ENCODE measurements at places on chromosomes 5 and 9. TPM values are rescaled to one million over a fixed set of nuclear protein-coding genes. Genes with fewer than 3 reads are reported as not detected.

DNA sequence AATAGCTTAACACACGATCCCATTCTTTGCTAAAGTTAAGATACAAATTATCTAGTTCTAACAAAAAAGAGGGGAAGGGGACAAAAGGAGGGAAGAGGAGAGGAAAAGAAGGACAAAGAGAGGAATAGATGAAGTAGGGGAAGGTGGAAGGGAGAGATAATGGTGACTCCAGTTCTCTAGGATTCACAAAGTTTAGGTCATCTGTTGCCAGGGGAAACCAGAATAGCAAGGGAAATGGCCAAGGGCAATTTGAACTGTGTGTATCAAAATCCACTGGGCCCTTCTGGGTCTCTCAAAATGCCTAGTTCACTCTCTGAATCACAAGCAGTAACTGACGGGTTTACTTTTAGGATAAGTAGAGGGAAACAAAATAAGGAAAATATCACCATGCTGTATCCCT lies 7.6 kb downstream of the SLC24A2 start:
- DNase-seq: no peak

DNA sequence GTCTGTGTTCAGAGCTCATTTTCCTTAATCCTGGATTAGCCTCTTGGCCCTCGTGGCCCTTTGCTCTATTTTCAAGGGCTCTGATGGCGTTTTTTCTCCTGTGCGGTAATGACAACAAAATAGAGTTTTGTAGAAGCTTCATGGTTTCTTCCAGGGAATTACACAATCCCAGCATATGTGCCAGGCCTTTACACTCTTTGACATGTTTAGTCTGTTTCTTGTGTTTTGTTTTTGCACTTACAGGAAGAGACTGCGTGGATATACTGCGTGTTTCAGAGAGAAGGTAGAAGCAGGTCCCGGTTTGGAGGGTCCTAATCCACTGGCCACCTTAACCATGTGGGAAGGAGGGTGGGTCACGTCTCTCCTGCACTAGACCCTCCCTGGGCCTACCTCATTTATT lies 400.2 kb upstream of the IRX4 start:
- DNase-seq: no peak

- no peak for DNase-seq
These were observed 150.8 kb upstream of the RANBP3L start for GRCh38 chr5:36452424-36453006.

Gene CNTNAP3
- not detected for total RNA-seq

DNA sequence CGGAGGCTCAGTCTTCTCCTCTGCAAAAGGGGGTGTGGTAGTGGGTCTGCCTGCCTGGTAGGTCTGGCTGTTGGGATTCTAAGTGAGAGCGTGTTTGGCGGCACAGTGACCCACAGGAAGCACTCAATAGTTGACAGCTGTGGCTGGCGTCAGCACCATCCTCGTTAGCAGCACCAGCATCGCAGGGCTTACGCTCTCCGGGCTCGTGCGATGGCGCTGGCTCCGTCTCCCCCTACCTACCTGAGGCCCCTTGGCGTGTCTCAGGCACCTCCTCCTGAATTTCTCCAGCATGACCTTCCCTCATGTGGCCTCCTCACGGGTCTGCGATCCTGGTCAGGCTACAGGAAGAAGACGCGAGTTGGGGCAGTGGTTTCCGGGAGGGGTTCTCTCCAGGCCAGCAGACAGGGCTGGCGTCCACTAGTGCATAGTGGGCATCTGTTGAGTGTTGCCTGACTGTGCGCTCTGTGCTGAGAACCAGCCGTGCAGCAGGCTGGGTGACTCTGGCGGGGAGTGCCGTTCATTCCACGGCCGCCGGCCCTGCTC lies 66.9 kb downstream of the HMCN2 start:
- no peak for DNase-seq

GRCh38 chr5:80854583-80854982 lies 105.6 kb upstream of the RASGRF2 start:
- DNase-seq: no peak

GRCh38 chr5:98206566-98206965 lies 566.9 kb upstream of the RGMB start:
- DNase-seq: no peak

GRCh38 chr9:12906646-12907045 lies 131.8 kb downstream of the LURAP1L start:
- DNase-seq: no peak

Gene GCNT4
- 4.9 TPM for total RNA-seq

Gene STPG3
- total RNA-seq: not detected

DNA sequence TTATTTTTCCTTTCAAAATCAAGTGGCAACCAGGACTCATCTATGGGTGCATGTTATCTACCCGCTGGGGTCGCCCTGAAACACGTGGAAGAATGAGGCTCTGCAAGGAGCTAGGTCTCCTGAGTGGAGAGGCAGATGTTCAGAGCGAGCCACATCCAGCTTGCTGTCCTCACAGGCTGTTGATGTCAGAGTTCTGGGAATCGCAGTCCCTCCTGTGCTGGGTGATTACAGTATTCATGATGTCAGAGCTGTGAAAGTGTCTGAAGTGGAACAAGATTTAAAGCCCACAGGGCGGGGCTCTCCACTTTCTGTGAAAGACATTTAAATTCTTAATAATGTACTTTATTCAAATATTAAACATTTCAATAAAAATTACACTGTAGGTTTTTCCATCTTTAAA lies 24.4 kb upstream of the LMX1B start:
- DNase-seq: no peak

Gene IFNK
- total RNA-seq: not detected

DNA sequence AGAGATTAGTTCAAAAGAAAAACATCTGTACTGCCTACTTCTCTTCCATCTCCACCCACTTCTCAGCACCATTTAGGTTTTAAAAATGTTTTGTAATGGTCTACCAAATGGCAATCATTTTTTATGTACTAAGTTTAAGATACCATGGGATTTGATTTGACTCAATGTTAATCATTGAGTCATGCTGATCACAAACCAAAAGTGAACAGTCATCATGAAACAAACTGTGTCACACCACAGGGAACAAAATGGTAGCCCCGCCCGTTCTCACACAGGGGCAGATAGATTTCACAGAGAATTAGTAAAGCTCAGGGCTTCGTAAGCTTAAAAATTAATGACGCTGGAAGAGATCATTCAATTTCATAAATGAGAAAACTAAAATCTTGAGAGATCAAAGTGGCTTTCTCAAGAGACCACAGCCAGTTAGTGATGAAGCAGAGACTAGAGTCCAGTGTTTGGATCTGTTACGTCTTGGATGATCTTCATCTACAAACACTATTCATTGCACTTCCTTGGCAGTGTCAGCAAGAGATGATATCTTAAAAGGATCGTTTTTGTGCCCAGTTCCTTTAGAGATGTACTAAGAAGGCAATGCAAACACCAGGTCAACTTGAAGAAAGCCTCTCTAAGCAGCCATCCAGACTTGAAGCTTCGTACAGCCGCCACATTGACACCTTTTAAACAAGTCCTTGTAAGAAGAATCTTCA lies 33.9 kb upstream of the TRIO start:
- no peak for DNase-seq

Measured in T-helper 17 cell (primary cell).